NCI-H1048 (cell line): ENCODE measurements at places on chromosomes 13 and 19.

DNA sequence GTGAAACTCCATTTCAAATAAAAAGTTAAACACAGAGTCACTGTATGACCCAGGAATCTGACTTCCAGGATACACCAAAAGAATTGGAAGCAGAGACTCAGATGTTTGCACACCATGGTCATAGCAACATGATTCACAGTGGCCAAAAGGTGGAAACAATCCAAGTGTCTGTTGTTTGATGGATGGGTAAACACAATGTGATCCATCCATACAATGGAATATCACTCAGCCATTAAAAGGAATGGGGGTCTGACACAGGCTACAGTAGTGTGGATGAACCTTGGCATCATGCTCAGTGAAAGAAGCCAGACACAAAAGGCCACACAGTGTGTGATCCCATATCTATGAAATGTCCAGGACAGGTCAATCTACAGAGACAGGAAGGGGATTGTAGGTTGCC lies 174.3 kb downstream of the PTPRS start:
- DNase-seq, result no peak

GRCh38 chr19:48110350-48110966 lies at the start of gene PLA2G4C:
Gene PLA2G4C (minus strand): TSS chr19:48110817. CDS start chr19:48106529, 4,288 bp downstream.
- DNase-seq, result peak; percentile 76

- DNase-seq, result no peak
Observed at GRCh38 chr19:4609878-4610511, 29.3 kb upstream of the TNFAIP8L1 start.

GRCh38 chr13:75825594-75825993 lies 189.5 kb downstream of the LMO7 start:
- no peak for DNase-seq

DNA sequence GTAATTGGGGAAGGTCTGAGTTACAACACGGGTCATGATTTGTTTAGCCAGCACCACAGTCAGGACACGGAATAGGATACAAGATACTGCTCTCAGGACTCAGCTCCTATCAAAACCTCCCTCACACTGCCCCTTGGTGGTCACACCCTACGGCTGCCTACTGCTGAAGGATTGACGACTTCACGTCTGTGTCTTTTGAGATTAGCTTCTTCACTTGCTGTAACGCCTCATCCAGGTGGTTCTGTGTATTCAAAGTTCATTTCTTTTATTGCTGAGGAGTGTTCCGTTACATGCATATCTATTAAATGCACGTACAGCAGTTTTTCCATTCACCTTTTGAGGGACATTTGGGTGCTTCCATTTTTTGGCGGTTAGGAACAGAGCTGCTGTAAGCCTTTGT lies 46.3 kb downstream of the URI1 start:
- DNase-seq, result no peak

- DNase-seq, result no peak
Observed at GRCh38 chr13:66655847-66656454, 574.2 kb downstream of the PCDH9 start.

- no peak for DNase-seq
Observed at GRCh38 chr19:29927944-29928625, 14.0 kb upstream of the URI1 start.

GRCh38 chr19:56083668-56084067 lies 37.4 kb downstream of the ZNF787 start:
- no peak for DNase-seq

DNA sequence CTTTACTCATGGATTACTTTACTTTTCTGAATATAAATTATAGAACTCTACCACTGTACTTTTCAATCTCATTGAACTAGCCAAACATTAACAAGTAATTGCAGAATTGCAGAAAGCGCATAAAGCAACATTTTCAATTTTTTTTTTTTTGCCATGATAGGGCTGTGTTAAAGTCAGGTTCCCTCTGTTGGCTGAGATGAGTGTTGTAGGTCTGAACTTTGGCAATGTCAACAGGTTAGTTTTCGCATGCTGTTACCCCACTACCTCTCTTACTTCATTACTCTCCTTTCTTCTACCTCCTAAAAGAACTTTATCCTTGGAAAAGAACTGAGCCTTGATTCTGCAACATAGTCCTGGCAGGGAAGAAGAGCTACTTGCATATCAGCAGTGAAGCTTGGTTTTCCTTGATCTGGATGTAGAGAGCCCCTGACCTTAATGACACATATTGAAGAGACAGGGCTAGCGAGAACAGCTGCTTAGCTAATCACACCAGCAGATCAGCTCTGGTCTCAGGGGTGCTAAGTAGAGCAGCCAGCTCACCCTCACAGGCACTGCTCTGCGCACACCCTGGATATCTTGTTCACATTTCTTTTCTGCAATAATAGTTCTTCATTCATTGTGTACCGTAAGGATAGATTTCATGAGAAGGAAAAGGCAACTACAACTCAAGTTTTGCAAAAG lies 119.5 kb downstream of the FLT1 start:
- DNase-seq, result no peak

DNA sequence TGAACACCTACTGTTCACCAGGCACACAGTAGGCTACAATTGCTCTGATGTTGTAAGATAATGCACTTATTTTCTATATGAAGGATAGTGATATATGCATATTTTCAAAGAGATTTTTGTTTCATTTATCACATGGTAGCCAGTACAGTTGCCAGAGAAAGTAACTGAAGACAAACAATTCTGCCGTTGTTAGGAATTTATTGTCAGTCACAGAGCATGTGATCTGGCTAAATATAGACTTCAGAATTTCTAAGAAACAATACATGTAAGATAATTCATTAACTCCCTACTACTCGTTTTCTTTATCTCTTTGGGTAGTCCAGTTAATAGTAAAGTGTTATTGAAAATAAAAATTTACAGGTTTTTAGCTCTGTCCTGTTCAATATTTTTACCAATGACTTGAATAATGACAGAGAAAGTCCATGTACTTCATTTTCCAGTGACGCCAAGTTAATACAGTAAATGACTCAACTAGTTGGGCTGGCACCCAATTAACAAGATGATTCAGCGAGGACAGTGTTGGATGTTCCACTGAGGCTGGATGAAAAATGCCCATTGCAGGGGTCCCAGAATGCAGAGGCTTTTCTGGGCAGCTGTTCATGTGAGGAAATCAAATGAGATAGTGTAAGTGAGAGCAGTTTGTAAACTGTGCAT lies 35.6 kb downstream of the GJA3 start:
- no peak for DNase-seq

- no peak for DNase-seq
Observed at GRCh38 chr13:46562581-46562980, 9.6 kb downstream of the LRCH1 start.

DNA sequence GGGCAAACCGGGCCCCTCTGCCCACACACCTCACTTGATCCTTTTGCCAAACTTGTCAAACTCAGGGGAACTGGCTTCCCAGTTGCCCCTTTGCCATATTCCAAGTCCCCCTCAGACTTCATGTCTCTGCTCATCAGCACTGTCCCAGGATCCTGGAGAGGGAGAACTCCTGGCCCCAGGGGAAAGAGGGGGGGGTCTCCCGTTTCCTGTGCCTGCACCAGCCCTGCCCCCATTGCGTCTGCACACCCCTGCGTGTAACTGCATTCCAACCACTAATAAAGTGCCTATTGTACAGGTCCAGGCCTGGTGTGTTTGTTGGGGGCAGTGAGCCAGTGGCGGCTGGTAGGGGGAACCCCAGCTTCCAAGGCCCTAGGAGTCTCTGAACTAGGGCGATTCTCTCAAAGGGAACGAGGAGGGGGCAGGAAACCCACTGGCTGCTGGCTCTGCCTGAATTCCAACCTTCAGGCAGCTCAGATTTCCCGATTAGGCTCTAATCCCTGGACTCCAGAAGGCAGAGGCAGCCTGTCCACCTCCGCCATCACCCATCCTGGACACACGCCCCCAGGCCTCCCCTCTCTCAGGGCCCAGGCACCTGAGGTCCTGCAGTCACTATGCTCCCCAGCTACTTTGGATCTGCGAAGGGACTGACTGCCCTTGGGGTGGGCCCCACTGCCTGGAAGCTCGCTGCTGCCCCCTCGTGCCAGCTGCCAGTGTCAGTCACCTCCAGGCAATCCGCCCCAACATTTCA lies 9.7 kb upstream of the ILF3 start:
- peak; percentile 47 for DNase-seq

- DNase-seq, result no peak
Observed at GRCh38 chr13:36910545-36910944, 9.5 kb downstream of the SMAD9 start.

GRCh38 chr19:37975596-37976515 lies 68.8 kb downstream of the SIPA1L3 start:
- no peak for DNase-seq

GRCh38 chr13:57946361-57946760 lies 314.8 kb downstream of the PCDH17 start:
- no peak for DNase-seq

DNA sequence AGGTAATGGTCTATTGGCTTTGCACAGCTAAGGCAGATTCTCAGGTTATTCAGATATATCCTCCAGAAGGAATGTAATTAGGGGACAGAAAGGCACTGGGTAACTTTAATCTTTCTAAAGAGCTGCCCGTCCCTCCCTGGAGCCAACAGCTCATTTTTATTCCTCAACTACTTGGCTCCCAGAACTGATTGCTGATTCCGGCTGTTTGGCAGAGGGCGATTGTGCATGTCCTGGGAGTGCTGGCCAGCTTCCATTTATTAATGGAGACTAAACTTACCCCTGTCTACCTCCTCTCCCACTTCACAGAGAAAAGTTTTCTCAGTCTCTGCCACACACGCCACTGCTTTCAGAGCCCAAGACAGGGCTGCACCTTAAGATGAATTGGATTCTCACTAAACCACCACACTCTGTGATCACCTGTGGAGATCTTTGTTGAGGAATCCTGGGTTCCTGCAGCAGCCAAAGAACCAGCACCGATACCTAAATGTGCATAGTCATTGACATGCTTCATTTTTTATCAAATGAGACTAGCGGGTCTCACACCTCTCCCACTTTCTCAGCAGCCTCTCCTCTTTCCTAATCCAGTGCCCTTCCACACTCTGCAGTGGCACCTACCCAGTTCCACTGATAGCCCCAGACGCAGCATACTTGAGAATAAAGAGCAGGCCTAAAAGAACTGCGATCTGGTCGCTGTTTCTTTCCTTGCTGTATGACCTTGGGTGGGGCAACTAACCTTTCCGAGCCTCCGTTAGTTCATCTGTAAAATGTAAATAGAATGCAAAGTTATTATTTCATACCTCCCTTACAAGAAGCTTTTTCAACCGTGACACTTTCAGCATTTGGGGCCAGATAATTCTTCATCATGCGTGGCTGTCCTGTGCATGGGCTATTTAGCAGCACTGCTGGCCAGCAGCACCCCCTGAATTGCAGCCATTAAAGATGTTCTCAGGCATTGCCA lies 648.7 kb downstream of the UQCRFS1 start:
- no peak for DNase-seq

DNA sequence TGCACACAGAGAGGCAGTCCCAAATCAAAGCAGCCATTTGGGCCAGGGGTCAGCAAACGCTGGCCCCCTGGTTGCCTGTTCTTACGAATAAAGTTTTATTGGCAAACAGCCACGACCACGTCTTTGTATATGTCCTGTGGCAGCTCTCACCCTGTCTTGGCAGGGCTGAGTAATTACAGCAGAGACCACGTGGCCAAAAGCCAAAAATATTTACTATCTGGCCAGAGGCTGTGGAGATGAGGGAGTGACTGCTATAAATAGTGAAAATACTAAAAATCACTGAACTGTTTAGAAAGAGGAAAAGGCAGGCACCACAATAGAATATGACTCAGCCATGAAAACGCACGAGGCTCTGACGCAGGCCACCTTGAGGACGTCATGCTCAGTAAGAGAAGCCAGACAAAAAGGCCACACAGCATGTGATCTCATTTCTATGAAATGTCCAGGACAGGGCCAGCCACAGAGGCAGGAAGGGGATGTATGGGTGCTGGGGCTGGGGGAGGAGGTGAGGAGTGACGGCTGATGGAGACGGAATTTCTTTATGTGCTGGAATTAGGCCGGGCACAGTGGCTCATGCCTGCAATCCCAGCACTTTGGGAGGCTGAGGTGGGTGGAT lies 29.4 kb downstream of the SMIM24 start:
- DNase-seq, result no peak

GRCh38 chr13:73421310-73421912 lies 362.6 kb downstream of the KLF5 start:
- DNase-seq, result no peak

GRCh38 chr13:104769545-104769944 lies 1703.3 kb upstream of the SLC10A2 start:
- DNase-seq, result no peak

DNA sequence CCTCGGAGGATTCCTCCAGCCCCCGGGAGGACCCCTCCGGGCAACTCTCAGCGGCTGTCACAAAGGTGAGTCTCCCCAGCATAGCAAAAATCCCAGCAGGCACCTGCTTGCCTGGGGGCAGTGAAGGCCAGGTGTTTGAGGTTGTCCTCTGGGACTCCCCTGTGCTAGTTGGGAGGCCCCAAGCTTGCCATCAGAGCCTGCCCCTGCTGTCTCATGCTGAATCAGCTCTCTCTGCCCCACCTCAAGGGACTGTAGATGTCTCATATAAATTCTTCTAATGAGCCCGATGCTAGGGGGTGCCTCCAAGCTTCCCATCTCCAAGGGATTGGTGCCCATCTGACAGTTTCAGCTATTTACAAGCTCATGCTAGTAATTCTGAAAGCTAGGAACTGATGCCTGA lies 53.6 kb downstream of the NWD1 start:
- no peak for DNase-seq

- no peak for DNase-seq
Observed at GRCh38 chr13:78977311-78977710, 318.4 kb upstream of the OBI1 start.

DNA sequence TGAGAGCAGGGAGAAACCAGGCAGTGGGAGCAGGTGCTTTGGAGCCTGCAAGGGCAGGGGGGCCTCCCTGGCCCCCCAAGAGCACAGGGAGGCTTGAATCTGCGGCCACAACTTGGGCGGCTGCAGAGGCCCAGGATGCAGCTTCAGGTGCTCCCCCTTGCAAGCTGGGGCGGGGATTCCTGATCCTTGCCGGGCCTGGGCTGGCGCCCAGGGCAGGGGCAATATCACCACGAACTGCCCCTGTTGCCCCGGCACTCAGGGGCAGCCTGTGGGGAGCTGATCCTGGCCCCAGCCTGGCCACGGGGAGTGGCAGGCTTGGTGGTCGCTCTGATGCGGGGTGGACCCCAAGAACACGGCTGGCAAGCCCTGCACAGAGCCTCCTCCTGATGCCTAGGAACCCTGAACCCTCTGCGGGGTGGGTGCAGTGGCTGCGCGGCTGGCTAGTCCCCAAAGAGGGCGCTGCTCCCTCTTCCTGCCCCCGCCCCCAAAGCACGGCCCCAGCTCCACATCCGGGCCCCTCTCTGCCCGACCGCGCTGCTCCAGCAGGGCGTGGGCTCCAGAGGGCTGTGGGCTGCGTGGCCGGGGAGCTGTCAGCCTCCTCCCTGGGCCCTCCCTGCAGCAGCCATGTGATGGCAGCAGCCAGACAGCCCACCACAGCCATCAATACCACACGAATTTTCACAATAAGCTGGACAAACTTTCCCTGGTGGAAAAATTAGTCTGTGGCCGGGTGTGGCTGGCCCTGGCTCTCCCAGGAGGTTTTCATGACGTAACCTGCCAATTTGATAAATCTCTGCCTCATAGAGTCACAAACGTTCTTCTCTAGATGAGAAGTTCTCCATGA lies 21.0 kb downstream of the TNFSF9 start:
- DNase-seq, result no peak
